Stimulated activated CD8-positive, alpha-beta memory T cell treated with anti-CD3 and anti-CD28 coated beads, Interleukin-2, amount 100 ng/mL, for 1 hour (primary cell): ENCODE measurements at places on chromosomes 3 and 15.

- no peak for DNase-seq
Measured at GRCh38 chr3:146454796-146455195, 14.6 kb downstream of the PLSCR2 start.

GRCh38 chr3:197430934-197431333 lies 124.8 kb downstream of the BDH1 start:
- no peak for DNase-seq

- DNase-seq: no peak
Measured at GRCh38 chr3:37338500-37338899, 164.1 kb upstream of the LRRFIP2 start.

DNA sequence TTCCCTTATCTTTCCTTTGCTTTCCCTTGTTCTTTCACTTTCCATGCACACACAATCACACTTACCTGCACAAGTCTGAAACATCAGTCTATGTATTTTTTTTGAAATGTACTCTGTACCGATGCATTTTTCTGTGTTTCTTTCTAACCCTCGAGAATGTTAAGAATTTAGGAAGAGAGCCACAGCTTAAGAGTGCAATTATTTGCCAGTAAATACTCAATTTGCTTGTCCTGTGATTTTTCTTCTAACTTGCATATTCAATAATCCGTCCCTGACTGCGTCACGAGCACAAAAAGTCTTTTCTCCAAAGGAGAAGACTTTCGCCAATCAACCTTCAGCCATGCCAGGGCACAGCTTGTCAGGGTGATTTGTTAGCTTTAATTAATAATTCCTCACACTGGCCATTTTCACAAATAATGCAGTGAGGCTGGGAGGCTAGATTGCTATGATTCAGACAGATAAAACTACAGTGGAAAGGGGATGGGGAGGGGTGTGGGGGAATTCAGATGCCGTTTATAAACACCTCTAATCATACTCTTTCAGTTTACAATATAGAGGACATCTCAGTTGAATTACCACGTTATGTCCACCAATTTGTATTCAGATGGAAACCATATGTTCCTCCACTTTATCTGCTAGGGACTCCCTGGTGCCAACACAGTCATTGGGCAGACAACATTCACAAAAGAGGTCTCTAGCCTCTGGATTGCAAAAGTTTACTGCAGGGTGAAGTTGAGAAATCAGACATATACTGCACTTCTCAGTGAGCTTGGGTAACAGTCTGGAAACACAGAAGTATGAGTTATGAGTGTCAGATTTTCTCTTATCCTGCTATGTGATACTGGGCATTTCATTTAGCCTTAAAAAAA lies 388.0 kb downstream of the ZBTB20 start:
- no peak for DNase-seq

DNA sequence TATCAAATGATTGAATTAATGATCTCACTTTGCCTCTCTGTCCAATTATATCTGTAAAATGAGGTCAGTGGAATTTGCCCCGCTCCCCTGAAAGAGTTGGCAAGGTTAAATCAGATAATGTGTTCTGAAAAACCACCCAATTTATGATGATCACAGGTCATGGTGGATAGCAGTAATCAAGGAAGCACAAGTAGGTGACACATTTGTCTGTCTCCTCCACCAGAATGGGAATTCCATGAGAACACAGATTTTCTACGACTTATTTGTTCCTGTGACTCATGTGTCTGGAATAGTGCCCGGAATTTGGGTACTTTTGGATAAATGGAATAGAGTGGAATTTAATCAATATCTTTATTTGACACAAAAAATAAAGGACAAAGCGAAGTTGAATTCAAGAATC lies 220.9 kb upstream of the SUCLG2 start:
- DNase-seq: no peak

DNA sequence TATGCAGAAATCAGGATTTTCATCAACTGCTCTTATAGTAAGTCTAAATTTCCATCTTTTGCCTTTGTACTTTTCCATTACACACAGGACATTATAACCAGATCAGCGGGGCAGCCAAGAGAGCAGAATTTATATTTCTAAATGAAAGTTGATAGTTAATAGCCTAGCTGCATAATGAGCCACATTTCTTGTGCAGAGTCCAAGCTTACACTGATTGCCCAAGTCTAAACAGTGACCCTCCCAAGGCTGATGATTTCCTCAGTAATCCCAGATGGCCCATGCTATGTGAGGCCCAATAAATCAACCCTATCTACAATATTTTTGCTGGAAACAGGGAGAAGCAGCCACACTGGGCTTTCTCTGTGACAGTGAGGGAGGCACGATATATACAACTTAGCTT lies 475.8 kb upstream of the KCNMB2 start:
- no peak for DNase-seq

DNA sequence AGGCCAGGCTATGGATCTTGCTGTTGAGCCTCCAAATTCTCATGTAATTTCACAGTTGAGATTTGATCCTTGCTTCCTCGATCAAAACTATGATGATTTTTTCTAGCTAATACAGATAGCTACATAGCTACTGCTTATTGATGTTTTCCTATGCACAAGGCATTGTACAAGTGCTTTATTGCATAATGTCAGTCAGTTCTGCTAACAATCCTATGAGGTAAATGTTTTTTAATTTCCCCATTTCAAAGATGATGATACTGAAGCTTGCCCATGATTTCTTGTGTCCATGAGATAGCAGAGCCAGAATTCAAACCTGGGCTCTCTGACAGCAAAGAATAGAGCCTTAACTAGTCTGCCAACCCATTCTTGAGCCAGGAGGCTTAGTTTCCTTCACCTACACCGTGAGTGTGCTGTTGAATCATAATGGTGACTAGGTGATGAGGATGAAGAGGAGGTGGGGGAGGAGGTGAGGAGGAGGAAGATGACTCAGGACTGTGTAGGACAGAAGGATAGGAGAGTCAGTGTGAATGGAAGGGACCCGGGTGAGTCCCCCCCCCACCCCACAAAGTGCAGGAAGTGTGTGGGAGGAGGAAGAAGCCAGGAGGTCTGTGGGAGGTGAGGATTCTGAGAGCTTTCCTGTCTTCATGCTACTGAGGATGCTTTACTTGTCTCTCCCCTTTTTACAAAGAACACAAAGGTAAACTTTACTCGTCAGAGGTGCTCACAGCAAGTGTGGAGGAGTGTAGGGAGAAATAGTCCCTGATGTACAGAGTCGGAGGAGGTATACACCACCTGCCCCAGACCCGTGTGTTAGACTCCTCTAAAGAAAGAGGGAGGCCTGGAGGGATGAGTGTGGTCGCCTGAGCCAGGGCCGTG lies 3.6 kb downstream of the TAGLN3 start:
- DNase-seq: no peak

- no peak for DNase-seq
Measured at GRCh38 chr15:27714675-27715074, 384.4 kb downstream of the OCA2 start.

- DNase-seq: no peak
Measured at GRCh38 chr3:23751212-23751723, 54.5 kb upstream of the UBE2E1 start.

GRCh38 chr15:81113861-81114291 lies 20.2 kb upstream of the CFAP161 start:
- DNase-seq: no peak

DNA sequence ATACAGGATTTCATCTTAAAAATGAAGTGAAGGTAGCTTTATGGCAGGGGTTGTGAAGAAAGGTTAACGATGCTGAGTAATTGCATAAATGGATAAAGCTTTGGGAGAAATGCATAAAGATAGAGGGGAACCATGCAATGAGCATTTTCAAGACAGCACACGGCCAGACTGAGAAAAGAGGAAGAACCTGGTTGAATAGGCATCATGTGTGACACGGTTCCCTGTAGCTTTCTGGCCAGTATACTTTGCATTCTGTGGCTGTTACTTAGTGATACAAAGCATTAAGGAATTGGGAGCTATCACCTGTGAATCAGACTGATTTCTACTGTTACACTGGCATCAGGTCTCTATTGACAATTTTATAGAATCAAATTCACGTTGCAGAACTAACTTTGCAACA lies 33.3 kb downstream of the NR2C2 start:
- DNase-seq: no peak

GRCh38 chr15:27820232-27820631 lies 278.9 kb downstream of the OCA2 start:
- no peak for DNase-seq

DNA sequence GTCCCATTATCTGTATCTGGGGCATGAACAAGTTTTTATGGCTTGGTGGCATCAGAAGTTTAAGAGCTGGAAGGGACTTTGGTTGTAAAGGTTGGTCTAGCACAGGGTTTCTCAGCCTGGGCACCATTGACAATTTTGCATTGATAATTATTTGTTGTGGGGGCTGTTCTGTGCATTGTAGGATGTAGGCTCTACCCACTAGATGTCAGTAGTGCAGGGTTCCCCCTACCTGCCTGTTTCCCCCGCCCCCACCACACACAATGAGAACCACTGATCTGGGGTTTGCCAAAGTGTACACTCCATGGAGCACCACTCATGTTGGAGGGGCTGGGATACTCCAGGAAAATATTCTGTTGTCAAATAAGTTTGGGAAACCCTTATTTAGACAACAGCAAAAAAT lies 42.7 kb downstream of the PLCL2 start:
- no peak for DNase-seq

DNA sequence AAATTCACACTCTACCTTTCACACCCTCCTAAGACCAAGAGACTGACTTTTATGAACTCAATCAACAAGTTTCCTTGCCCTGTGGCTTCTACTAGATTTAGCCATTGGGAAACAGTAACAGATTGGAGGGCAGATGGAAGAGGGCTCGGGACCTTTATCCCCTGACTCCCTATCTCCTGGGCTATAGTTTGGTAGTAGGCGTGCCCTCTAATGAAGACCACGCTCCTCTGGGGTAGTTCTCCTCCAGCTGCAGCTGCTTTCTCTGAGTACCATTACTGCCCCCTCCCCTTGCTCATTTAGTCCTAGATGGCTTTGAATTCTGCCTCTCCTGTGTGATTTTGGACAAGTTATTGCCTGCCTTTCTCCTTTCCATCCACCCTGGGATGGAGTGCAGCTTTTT lies 33.3 kb downstream of the FMN1 start:
- no peak for DNase-seq

GRCh38 chr3:43573576-43573975 lies 48.2 kb downstream of the ANO10 start:
- no peak for DNase-seq

GRCh38 chr3:136856665-136857064 lies 5.3 kb upstream of the NCK1 start:
- no peak for DNase-seq

GRCh38 chr3:61029194-61029593 lies 222.1 kb downstream of the FHIT start:
- DNase-seq: no peak

DNA sequence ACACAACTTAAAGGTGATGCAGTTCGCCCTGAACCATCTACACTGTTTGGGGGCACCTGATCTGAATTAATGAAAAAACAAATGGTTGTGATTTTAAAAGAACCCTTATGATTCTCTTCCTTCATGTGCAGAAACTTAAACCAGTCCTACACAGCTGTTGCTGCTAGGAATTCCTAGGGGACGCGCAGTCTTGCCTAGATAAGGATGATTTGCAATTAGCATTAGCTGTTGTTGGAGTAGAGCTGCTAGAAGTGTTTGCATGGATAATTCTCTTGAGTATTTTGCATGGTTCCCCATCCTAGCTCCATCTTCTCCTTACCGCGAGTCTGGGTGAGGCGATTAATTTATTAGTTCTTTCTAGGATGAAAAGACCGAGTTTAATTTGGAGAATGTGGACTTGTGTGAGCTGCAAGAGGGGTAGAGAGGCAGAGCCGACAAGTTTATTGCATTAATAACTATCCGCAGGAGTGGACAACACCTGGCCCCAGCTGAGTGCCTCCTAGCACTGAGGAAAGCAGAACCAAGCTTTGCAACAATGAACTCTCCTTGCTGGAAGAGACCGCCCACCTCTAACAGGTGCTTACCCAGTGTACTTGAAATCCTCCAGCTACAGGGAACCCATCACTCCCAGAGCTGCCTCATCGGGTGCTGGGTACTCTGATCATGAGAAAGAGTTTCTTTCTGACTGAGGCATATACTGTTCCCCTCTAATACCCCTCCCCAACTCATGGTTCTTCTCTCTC lies 75.0 kb upstream of the WNT7A start:
- no peak for DNase-seq

DNA sequence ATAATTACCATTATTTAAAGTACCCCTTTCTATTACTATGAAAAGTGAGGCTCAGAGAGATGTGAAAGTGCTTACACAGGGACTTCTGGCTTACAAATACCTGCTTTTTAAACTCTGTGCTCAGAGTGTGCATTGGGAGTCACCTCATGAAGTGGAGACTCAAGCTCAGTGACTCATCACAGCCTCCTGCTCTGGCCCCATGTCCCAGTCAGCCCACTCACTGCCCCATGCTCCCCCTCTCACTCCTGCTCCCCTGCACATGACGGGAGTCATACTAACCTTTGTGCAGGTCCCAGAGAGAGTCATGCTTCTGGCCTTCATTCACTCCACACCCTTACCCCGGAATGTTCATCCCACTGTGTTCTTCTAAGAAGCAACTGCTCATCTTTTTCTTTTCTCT lies 20.2 kb downstream of the CCR1 start:
- no peak for DNase-seq

GRCh38 chr3:113255100-113255853 lies 43.9 kb downstream of the BOC start:
- no peak for DNase-seq

DNA sequence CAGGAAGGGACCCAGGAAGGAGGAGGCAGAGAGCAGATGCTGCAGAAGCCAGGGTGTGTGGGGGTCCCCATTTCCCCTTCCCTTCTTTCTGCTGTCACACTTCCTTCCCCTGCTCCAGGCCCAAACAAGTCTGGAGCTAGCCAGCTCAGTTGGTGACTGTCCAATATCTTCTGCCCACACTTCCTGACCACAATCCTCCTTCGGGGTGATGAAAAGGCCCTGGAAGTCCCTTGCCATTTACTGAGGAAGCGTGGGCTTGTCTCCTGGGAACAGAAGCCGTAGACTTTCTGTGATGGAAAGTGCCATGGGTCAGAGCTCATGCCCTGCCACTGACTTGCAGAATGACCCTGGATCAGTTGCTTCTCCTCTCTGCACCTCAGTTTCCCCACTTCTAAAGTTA lies 39.0 kb downstream of the ANAPC13 start:
- DNase-seq: no peak

DNA sequence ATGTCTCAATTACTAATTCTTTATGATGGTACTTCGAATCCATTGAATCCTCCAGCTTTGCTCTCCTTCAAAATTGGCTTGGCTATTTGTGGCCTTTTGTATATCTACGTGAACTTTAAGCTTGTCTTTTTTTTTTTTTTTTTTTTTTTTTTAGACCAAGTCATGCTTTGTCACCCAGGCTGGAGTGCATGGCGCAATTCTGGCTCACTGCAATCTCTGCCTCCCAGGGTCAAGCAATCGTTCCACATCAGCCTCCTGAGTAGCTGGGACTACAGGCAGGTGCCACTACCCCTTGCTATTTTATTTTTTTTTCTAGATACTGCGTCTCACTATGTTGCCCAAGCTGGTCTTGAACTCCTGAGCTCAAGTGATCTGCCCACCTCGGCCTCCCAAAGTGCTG lies 7.7 kb upstream of the DIPK2A start:
- no peak for DNase-seq
